Stimulated activated CD4-positive, alpha-beta T cell treated with anti-CD3 and anti-CD28 coated beads, Interleukin-1b, Interleukin-23, amount 100 ng/mL, for 48 hours (primary cell): ENCODE measurements at places on chromosomes 12 and 14.

GRCh38 chr14:54317391-54317790 is 79.4 kb upstream of the CDKN3 start:
- no peak for DNase-seq

DNA sequence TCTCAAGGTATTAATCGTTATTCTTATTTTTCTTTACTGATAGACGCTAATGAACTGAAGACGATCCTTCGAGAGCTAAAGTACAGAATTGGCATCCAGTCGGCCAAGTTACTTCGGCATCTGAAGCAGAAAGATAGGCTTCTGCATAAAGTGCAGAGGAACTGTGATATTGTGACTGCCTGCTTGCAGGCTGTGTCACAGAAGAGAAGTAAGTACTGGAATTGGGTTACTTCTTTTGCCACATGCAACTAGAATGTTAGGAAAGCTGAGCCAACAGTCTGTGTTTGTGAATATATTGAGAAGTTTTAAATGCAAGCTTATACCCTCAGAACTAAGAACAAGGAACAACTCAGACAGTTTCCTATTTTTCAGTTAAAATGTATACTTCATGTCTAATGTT is 26.6 kb upstream of the GNS start:
- no peak for DNase-seq

- no peak for DNase-seq
Observed at GRCh38 chr14:87282266-87282665, 710.7 kb downstream of the GALC start.

GRCh38 chr14:103994535-103995184 is 52.3 kb upstream of the RD3L start:
- DNase-seq = no peak

- no peak for DNase-seq
Observed at GRCh38 chr12:26091822-26092221, 33.0 kb downstream of the BHLHE41 start.

GRCh38 chr12:23495472-23495871 is 454.0 kb downstream of the SOX5 start:
- no peak for DNase-seq
